ENCODE measurements at places on chromosomes 11 and 22.

DNA sequence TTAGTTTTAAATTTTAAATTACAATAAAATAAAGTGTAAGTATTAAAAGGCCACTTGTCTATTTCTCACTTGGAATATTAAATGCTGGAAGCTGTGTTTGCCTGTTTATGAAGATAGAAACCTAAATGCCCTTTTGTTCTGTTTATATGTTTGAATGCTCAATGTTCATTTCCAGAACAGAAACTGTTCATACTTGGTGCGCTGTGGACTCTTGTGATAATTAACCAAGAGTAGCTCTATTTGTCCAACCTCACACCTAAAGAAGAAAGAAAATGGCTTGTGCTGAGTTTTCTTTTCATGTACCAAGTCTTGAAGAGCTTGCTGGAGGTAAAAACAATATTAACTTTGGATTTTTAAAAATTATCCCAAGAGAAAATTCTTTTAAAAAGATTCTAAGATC is 5.7 kb downstream of the C11orf54 start:
- DNase-seq: no peak

GRCh38 chr11:116641561-116642045 is 131.2 kb downstream of the BUD13 start:
- DNase-seq: no peak

GRCh38 chr11:134609361-134610115 is 197.5 kb upstream of the B3GAT1 start:
- no peak for DNase-seq

GRCh38 chr11:110147962-110148709 is 54.9 kb downstream of the ZC3H12C start:
- no peak for DNase-seq

- DNase-seq: no peak
These were observed 654 bp downstream of the TMEM86A start for GRCh38 chr11:18699269-18699596.

DNA sequence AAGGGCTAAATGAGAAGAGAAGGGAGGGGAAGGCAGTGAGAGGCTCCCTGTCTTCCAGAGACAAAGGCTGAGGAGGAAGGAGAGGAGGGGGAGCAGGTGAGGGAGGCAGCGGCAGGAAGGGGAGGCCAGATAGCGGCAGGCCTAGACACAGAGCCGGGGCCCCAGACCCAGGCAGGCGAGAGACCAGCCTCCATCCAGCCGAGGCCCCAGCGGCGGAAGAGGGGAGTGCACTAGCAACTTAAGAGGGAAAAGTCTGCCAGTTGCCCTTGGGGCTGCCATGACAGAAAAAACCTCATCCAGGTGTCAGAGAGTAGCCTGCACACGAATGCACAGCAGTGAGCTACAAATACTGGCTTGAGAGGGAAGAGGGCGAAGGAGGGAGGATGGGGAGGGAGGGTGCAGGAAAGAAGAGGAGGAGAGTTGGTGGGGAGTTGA is 46.7 kb downstream of the IGLL1 start:
- no peak for DNase-seq

- DNase-seq: peak; percentile 77
These were observed 89.0 kb upstream of the PARVA start for GRCh38 chr11:12288212-12288930.

- no peak for DNase-seq
These were observed 16.7 kb downstream of the DEAF1 start for GRCh38 chr11:678297-678696.

GRCh38 chr11:83272627-83273026 is 13.5 kb downstream of the CCDC90B start:
- DNase-seq: no peak

GRCh38 chr11:76169473-76169896 is 36.8 kb downstream of the WNT11 start:
- DNase-seq: no peak

GRCh38 chr11:45294499-45294898 is 8.4 kb upstream of the SYT13 start:
- DNase-seq: no peak

DNA sequence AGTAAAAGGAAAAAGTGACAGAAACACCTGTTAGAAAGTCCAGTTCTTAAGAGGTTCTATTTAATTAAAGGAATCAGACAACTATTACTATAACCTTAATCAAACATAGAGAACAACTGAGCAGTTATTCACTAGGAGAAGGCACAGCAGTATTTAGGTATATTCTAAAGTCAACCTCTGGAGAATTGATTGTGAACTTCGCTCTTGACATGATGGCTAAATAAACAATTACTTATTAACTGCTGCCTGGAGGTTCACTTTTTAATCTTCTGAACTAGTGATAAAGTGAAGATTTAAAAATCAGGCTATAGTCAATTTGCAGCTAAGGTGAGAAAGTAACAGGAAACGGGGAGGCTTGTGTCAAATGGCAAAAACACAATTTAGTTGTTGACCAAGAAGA is 557.3 kb downstream of the FAM181B start:
- no peak for DNase-seq

GRCh38 chr11:102279641-102280170 is 37.6 kb upstream of the BIRC3 start:
- no peak for DNase-seq

- no peak for DNase-seq
These were observed 31.2 kb downstream of the CD82 start for GRCh38 chr11:44596525-44597276.

GRCh38 chr11:47856186-47856585 is 8.0 kb upstream of the NUP160 start:
- DNase-seq: no peak

- no peak for DNase-seq
These were observed 11.5 kb downstream of the C1QTNF6 start for GRCh38 chr22:37176464-37177061.

- no peak for DNase-seq
These were observed 33.5 kb downstream of the ZNF143 start for GRCh38 chr11:9494316-9494715.

GRCh38 chr22:20021196-20022181 is 579 bp downstream of the TANGO2 start:
- DNase-seq: no peak

DNA sequence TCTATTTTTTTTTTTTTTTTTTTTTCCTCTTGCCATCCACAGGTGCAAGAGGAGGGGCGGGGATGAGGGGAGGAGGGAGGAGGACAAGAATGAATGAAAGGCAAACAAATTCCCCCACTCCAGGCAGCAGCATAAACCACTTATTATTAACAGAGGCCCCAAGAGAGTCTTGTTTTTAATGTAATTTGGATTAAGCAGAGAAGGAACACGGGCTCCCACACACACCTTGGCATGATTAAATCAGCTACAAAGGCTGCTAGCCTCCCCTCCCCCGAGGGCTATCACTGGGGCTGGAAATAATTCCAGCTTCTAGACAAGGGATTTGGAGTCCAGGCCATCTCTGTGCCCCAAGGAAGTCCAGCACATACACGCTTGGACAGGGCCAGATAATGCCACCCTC is 93.4 kb upstream of the DRD2 start:
- DNase-seq: no peak

GRCh38 chr11:33257160-33257896 is at the start of gene HIPK3:
HIPK3 (plus strand) TSS chr11:33257381.
- DNase-seq: peak; percentile 36

DNA sequence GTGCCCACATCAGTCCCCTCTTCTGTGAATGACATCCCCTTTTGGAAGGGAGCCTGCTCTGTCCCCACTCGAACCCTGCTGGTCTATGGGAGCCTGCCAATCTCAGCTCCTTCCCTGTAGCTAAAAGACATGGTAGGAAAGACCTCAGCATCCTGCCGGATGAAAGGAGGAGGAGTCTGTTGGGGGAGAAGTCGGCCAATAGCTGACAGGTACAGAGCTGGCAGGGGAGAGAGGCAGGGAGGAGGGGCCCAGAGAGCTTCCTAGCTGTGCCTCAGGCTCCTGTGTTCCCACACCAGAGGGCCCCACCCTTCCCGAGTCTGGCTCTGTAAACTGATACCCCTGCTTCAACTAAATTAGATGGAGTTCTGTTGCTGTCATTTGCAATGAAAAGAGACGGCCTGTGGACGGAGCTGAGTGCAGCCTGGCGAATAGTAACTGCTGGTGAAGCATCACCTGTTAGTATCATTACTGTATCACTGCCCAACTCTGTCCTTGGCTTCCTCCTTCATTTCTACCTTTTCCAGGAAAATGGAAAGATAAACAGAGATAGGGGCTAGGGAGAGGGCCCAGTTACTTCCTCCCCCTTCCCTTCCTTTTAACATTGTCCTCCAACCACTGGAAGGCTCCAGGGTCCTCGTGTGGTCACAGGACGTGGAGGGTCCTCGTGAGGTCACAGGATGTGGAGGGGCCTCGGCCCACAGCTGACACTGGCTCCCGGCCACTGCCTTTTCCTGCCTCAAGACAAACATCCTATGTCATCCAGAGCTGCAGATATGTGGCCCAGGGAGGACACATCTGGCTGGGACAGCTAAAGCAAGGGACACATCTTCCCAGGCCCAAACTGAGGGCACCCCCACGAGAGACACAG is 15.1 kb downstream of the FXYD6 start:
- DNase-seq: no peak

- DNase-seq: no peak
These were observed 19.3 kb upstream of the SYT7 start for GRCh38 chr11:61599968-61600710.

DNA sequence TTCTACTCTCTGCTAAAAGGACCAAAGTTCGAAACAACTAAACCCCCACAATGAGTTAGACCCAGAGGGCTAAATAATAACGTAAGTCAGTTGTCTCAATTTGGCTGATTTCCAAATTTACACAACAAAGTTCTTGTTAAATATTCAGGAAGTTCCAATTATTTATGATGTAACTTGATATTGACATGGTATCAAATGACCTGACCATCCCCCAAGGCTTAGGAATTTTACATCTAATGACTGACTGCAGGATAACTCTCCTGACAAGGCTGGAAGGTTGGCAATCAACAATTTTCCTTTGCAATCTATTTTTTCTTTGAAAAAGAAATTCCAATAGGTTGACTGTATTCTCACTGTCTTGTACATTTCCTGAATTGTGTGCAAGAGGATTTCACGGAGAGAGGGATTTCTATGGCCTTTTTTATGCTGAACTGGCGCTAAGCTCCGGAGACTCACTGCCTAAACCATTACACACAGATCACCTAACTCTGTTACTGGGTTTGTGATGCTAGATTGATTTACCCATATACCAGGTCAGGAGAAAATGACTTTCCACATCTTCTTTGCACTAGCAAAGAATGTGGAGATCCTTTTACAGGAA is 9.6 kb upstream of the CDON start:
- DNase-seq: peak; percentile 88

DNA sequence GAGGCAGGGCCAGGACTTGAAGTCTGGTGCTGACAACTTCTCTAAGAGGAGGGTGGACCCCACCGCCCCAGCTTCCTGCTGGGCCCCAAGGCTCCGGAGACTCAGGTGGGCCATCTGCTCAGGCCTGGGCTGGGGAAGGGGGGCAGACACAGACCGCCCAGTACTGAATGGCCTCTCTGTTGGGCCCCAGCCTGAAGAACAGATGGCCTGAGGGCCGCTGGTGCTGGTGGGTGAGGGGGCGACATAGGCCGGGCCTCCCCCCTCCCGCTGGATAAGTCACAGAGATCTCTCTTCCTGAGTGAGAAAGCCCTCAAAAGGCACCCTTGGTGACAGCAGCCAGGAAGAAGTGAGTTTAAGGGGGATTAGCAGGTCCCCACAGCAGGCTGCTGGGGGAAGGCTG is 12.5 kb upstream of the TP53I11 start:
- no peak for DNase-seq

DNA sequence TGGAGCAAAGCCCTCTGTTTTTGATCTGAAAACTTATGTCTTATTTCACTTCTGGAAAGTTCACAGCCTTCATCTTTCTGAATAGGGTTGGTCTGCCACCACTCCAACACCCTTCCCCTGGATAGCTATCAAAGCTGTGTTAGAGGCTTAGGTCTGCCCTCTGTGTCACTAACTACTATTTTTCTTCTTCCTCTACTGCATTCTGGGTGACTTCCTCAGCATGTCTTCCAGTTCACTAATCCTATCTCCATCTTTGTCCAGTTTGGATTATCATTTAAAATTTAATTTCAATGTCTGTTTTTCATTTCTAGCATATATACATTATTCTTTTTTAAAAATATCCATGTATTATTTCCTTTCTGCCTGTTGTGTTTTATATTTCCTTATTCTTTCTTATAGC is 84.6 kb downstream of the ZNRF3 start:
- no peak for DNase-seq

- no peak for DNase-seq
These were observed 23.0 kb upstream of the ZDHHC13 start for GRCh38 chr11:19093976-19094375.

DNA sequence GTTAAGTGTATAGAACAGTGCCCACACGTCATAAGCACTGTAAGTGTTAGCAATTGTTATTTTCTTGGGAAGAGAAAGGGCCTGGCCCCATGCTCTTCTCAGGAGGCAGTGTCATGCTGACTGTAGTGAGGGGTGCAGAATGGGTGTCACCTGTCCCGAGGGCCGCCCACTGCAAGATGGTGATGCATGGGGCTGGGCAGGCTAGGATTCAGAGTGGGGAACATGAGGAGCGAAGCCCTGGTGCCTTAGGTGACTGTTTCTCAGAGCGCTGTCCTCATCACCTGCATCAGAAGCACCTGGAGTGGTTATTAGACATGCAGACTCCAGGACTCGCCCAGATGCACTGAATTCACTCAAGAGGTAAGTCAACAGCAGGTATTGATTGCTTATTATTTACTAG is 101.0 kb upstream of the PARVA start:
- no peak for DNase-seq

DNA sequence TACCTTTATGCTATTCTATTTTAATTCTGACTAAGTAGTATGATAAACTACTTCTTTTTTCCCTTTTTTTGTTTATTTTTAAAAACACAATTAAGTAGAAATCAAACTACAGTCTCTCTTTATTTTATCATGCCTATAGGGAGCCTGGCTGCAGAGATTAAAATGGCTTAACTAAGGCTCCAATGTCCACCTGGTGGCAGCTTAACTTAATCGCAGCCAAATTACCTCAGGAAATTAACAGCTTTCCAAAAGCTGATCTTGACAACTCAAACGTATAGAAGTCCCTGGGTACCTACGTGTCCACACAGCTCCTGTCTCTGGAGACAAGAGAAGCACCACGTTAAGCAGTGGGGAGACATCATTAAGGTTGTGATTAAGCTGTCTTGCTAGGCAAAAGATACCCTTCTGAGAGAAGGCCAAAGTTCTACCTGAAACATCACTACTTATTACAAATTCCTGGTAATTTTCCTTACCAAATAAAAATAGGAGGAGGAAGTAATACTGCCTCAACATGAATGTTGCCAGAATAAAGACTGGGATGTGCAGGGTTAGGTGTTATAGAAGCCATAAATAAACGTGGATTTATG is 63.2 kb upstream of the SNX19 start:
- DNase-seq: no peak
